ENCODE measurements at places on chromosomes 5 and 9.

DNA sequence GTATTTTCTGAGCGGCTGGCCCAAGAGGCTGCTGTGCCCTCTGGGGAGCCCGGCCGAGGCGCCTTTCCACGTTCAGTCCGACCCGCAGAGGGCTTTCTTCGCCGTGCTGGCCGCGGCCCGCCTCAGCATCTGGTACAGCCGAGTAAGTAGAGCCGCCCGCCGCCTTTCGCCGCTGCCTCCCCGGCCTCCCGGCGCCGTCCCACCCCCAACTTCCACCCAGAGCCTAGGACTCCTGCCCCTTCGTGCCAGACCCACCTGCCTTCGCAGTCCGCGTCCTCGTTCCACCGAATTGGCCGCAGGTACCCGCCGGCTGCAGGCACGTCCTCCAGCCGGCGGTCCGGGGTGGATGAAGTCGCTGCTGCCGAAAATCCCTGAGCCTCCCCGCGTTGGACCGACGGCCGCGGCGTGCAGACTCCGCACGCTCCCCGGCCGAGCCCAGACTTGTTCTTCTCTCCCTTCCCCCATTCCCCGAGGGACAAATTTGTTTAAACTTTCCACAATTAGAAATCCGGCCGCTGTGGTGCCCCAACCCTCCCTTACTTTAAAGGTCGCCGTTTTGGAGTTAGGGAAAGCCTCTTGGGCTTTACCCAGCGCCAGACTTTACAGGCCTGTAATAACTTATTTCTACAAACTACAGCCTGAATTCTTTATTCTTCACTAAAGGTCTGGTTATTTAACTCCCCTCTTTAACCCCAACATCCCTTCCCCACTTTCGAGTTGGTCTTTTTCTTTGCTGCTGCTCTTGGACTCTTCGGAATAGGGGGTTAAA is 589 bp downstream of the RIC1 start:
- DNase-seq, result no peak
- peaks cover 5% of the 10 kb centered on the region for H3K36me3 ChIP-seq
- H3K4me3 ChIP-seq, result peak overlapping the region; percentile 95
- H3K4me1 ChIP-seq, result peaks cover 69% of the 10 kb centered on the region

- DNase-seq, result no peak
- peaks cover 21% of the 10 kb centered on the region for H3K36me3 ChIP-seq
- no peaks in the 10 kb centered on the region for H3K27me3 ChIP-seq
Observed at GRCh38 chr5:1343931-1344901, 683 bp downstream of the CLPTM1L start.

GRCh38 chr9:8436786-8437185 is 637.2 kb upstream of the DMAC1 start:
- H3K27ac ChIP-seq, result peak overlapping the region; percentile 70
- no peak overlapping the region for H3K4me3 ChIP-seq
- H3K36me3 ChIP-seq, result no peaks in the 10 kb centered on the region
- DNase-seq, result no peak
- H3K4me1 ChIP-seq, result peaks cover 14% of the 10 kb centered on the region
- H3K27me3 ChIP-seq, result no peaks in the 10 kb centered on the region

GRCh38 chr5:156991714-156992113 is 28.7 kb upstream of the TIMD4 start:
- H3K4me3 ChIP-seq, result no peak overlapping the region
- peaks cover 8% of the 10 kb centered on the region for H3K27me3 ChIP-seq
- H3K4me1 ChIP-seq, result no peaks in the 10 kb centered on the region
- no peak for DNase-seq
- H3K36me3 ChIP-seq, result no peaks in the 10 kb centered on the region

- no peaks in the 10 kb centered on the region for H3K36me3 ChIP-seq
- peak; percentile 4 for DNase-seq
- peak overlapping the region; percentile 92 for H3K27ac ChIP-seq
Observed at GRCh38 chr9:4762886-4763541, 22.0 kb upstream of the AK3 start.

DNA sequence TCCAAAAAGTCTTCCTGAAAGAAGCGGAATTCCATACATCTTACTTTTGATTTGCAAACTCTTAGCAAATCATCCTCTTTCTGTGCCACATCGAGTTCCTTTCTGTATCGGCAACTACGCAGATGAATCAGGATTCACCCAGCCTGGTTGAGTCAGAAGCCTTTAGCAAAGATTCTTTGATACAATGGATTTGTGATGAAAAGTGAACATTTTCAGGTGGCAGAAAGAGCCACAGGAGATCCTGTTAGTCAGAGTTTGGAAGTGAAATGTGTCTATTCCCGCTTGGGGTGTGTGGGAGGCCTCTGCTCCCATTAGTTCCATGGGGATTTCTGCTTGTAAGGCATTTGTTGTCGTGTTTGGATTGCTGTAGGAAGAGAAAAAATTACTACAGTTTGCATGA is 351.8 kb upstream of the WWC1 start:
- no peak overlapping the region for H3K4me3 ChIP-seq
- H3K27ac ChIP-seq, result no peak overlapping the region
- H3K27me3 ChIP-seq, result no peaks in the 10 kb centered on the region
- no peak for DNase-seq
- H3K4me1 ChIP-seq, result no peaks in the 10 kb centered on the region

DNA sequence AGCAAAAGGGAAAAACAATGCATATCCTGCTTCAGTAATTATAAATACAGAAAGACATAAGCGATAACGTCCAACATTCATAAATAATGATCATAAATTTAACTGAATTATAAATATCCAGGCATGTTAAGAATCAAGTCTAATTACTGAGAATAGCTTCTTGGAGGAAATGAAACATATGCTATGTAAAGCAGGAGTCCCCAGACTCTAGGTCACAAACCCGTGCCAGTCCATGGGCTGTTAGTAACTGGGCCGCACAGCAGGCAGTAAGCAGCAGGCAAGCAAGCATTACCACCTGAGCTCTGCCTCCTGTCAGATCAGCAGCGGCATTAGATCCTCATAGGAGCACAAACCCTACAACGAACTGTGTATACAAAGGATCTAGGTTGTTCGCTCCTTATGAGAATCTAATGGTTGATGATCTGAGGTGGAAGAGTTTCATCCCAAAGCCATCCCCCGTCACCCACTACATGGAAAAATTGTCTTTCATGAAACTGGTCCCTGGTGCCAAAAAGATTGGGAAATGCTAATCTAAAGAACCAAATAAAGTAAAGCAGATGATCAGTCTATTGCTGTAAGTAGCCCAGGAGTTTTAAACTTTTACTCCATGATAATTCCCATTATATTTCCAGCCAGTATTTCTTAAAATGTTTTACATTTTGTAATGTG is 50.4 kb downstream of the CERT1 start:
- H3K4me3 ChIP-seq, result no peak overlapping the region
- H3K4me1 ChIP-seq, result peaks cover 28% of the 10 kb centered on the region
- no peak for DNase-seq
- H3K27ac ChIP-seq, result no peak overlapping the region

- H3K36me3 ChIP-seq, result no peaks in the 10 kb centered on the region
- no peak overlapping the region for H3K27ac ChIP-seq
- no peaks in the 10 kb centered on the region for H3K27me3 ChIP-seq
- no peak overlapping the region for H3K4me3 ChIP-seq
- no peaks in the 10 kb centered on the region for H3K4me1 ChIP-seq
Observed at GRCh38 chr9:102354041-102354440, 615.6 kb upstream of the GRIN3A start.

- H3K27ac ChIP-seq, result no peak overlapping the region
- no peaks in the 10 kb centered on the region for H3K36me3 ChIP-seq
- H3K4me1 ChIP-seq, result no peaks in the 10 kb centered on the region
- DNase-seq, result no peak
- no peak overlapping the region for H3K4me3 ChIP-seq
Observed at GRCh38 chr5:151889614-151890013, 35.0 kb downstream of the GLRA1 start.

- no peak overlapping the region for H3K4me3 ChIP-seq
- H3K27ac ChIP-seq, result no peak overlapping the region
- no peaks in the 10 kb centered on the region for H3K36me3 ChIP-seq
- H3K4me1 ChIP-seq, result no peaks in the 10 kb centered on the region
- H3K27me3 ChIP-seq, result no peaks in the 10 kb centered on the region
Observed at GRCh38 chr5:168101352-168101751, 190.1 kb upstream of the WWC1 start.

DNA sequence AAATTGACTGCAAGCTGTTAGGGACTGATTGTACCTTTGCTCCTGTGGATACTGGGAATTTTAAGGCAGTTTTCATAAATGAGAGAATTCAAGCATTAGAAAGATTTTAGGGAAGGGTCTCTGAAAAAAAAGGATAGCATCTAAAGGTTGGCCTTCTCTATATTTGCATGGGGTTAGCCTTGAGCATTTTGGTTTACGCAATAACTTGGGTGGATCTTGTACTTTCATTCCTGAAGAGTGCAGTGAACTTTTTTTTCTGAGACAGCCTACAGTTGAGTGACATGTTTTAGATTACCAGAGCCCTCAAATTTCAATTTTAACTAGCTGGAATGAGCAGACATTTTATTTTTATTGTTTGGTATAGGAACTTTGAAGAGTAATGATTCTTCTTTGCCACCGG is 91.6 kb upstream of the NR3C1 start:
- no peak overlapping the region for H3K27ac ChIP-seq
- no peak for DNase-seq
- H3K4me3 ChIP-seq, result no peak overlapping the region

DNA sequence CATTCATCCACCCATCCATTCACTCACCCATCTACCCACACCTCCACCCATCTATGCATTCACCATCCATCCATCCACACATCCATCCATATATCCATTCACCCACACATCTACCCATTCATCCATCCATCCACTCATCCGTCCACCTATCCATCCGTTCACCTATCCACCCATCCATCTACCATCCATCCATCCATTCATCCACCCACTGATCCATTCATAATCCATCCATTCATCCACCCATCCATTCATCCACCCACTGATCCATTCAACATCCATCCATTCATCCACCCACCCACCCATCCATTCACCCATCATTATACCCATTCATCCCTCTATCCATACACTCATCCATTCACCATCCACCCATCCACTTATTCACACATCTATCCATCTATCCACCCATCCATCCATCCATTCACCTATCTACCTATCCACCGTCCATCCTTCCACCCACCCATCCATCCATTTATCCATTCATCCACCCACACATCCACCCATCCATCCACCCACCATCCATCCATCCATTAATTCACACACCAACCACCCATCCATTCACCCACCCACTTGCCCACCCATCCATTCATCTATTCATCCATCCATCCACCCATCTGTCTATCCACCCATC is 336.5 kb upstream of the IRX4 start:
- H3K27me3 ChIP-seq, result no peaks in the 10 kb centered on the region
- DNase-seq, result no peak
- no peaks in the 10 kb centered on the region for H3K36me3 ChIP-seq
- H3K4me1 ChIP-seq, result no peaks in the 10 kb centered on the region
- H3K27ac ChIP-seq, result no peak overlapping the region
- H3K4me3 ChIP-seq, result no peak overlapping the region

DNA sequence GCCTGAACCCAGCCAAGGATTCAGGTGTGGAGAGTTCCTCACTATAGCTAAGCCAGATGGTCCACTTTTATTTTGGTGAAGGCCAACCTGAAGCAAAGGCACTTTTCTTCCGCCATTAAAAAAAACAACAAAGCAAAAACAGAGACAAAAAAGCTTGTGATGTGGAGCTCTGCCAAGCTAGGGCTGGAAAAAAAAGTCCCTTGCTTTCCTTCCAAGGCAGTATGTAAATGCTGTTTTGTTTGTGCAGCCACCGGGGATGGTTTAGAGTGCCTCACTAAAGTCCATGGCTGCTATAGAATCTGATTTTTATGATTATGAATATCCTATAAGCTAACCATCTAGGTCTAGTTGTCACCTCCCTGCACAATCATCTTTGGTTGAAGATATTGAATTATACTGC is 14.9 kb downstream of the MEGF10 start:
- peaks cover 5% of the 10 kb centered on the region for H3K27me3 ChIP-seq
- no peak overlapping the region for H3K27ac ChIP-seq

DNA sequence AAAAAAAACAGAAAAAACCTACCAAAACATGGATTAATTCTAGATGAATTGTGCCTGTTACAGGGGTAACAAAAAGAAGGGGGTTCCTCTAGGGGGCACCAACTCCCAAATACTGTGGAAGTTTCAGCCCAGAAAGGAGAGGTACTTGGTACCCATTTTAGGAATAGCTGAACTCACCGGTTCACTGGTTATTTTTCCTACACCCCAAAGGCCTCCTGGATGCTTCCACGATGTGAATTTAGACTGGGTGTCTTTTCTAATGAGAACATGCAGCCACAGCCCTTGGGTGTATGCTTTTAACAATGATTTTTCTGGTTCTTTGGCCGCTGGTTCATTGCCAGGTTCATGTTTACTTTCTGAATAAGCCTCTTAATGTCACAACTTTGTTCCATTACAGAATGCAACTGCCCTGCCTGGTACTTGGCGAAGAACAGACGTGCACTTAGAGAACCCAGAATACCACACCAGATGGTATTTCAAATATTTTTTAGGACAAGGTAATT is 46.7 kb downstream of the GARNL3 start:
- no peak for DNase-seq
- no peaks in the 10 kb centered on the region for H3K36me3 ChIP-seq
- H3K4me1 ChIP-seq, result no peaks in the 10 kb centered on the region
- no peak overlapping the region for H3K4me3 ChIP-seq

DNA sequence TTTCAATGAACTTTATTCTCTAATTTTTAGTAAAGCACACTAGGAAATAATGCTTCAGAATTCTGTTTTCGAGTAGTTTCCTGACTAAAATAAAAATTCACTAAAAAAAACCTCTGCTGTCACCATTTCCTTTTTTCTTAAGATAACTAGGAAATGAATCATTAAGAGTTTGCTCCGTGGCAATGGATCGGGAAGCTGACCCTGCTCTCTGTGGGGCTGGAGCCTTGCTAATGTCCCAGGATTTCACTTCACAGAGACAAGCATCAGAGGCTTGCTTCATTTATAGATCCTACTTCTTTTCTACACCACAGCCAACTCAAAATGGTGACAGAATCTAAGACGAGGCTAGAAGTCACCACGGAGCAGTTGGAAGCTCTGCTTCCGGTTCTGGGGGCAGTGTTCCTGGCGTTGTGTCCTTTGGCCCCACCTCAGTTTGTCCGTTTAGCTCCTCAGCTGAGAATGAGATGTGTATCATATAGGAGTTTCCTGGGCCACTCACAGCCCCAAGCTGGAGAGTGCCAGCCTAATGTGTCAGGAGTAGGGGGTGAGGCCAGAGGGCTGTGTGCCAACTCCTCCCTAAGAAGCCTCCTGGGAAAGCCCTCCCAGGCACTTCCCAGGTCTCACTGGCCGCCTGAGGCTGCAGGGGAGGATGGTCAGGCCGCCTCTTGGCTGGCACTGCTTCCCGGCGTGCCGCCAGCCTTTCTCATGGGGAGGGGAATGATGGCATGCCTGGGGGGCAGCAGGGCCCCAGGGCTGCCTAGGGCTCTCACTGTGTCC is 19.6 kb downstream of the TENT4A start:
- DNase-seq, result no peak
- no peaks in the 10 kb centered on the region for H3K27me3 ChIP-seq
- peaks cover 55% of the 10 kb centered on the region for H3K36me3 ChIP-seq
